ENCODE measurements at places on chromosomes 3 and 15. TPM values are rescaled to one million over a fixed set of nuclear protein-coding genes. Genes with fewer than 3 reads are reported as not detected.

- H3K36me3 ChIP-seq: no peaks in the 10 kb centered on the region
- no peaks in the 10 kb centered on the region for H3K27me3 ChIP-seq
- no peak for DNase-seq
- H3K4me1 ChIP-seq: no peaks in the 10 kb centered on the region
- no peak overlapping the region for H3K4me3 ChIP-seq
- H3K27ac ChIP-seq: no peak overlapping the region
Measured at GRCh38 chr3:29718661-29719065, 437.8 kb downstream of the RBMS3 start.

GRCh38 chr15:38257676-38258075 lies 5.0 kb downstream of the SPRED1 start:
- H3K4me3 ChIP-seq: no peak overlapping the region
- H3K27me3 ChIP-seq: no peaks in the 10 kb centered on the region
- no peak for DNase-seq
- no peak overlapping the region for H3K27ac ChIP-seq
- peaks cover 14% of the 10 kb centered on the region for H3K4me1 ChIP-seq
- no peaks in the 10 kb centered on the region for H3K36me3 ChIP-seq

- H3K4me1 ChIP-seq: peaks cover 76% of the 10 kb centered on the region
- no peaks in the 10 kb centered on the region for H3K27me3 ChIP-seq
- DNase-seq: no peak
- H3K4me3 ChIP-seq: no peak overlapping the region
Measured at GRCh38 chr3:16907243-16907642, 22.5 kb downstream of the PLCL2 start.

GRCh38 chr15:45612790-45613415 lies 21.9 kb upstream of the SQOR start:
- H3K27ac ChIP-seq: no peak overlapping the region
- H3K4me1 ChIP-seq: peaks cover 6% of the 10 kb centered on the region
- no peak overlapping the region for H3K4me3 ChIP-seq
- no peak for DNase-seq

DNA sequence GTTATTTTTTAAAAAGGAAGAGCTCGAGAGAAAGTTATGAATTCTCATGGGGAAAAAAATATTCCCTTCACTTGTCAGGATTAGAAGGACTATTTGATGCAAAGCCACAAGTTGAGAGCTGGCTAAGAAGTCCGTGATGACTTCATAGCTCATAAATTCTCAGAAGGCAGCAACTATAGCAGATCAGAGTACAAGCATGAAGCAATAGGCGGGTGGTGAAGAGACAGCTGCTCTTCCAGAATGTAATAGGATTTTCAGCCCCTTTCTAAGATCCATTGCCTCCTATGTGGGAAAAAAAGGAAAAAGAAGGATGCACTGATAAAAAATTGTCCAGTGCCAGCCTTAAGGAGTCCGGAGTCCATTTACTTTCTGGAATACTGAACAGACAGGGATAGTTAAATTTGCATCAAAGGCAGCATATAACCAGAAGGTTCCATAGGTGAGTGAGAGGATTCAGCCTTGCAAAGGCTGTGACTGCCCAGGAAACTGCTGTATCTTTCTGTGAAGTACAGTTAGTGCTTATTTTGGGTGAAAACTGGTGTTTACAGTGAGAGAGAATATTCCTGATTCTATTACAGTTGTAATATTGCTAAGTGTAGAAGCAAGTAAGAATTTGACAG lies 929.5 kb upstream of the ALCAM start:
- H3K27me3 ChIP-seq: no peaks in the 10 kb centered on the region
- H3K36me3 ChIP-seq: no peaks in the 10 kb centered on the region
- DNase-seq: no peak
- peaks cover 4% of the 10 kb centered on the region for H3K4me1 ChIP-seq
- no peak overlapping the region for H3K27ac ChIP-seq
- H3K4me3 ChIP-seq: no peak overlapping the region

GRCh38 chr15:76345880-76346668 lies 9.5 kb downstream of the ISL2 start:
- no peaks in the 10 kb centered on the region for H3K36me3 ChIP-seq
- peak overlapping the region; percentile 36 for H3K4me3 ChIP-seq
- peaks cover 50% of the 10 kb centered on the region for H3K27me3 ChIP-seq
- peak; percentile 69 for DNase-seq
- peaks cover 57% of the 10 kb centered on the region for H3K4me1 ChIP-seq

GRCh38 chr15:69664572-69665571 lies 212.3 kb downstream of the RPLP1 start:
- no peak for DNase-seq
- H3K27me3 ChIP-seq: peaks cover 8% of the 10 kb centered on the region
- no peak overlapping the region for H3K27ac ChIP-seq
- no peaks in the 10 kb centered on the region for H3K36me3 ChIP-seq
- no peak overlapping the region for H3K4me3 ChIP-seq

DNA sequence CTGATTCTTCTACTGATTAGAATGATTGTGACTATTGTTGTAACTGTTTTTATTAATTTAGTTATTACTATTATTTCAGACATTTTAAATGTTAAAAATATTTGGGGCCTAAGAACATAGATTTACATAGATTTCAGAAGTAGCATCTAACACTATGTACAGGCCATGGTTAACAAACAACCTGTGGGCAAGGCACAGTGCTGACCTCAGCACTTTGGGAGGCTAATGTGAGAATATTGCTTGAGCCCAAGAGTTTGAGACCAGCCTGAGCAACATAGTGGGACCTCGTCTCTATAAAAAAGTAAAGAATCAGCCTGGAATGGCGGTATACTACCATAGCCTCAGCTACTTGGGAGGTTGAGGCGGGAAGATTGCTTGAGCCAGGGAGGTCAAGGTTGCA lies 69.1 kb upstream of the CNTN4 start:
- no peak overlapping the region for H3K27ac ChIP-seq
- H3K36me3 ChIP-seq: no peaks in the 10 kb centered on the region
- H3K27me3 ChIP-seq: no peaks in the 10 kb centered on the region
- H3K4me1 ChIP-seq: no peaks in the 10 kb centered on the region
- H3K4me3 ChIP-seq: no peak overlapping the region

The GABRR3 gene
- not detected for total RNA-seq

The ZDHHC23 gene
- total RNA-seq: 72.6 TPM

The IGSF10 gene
- total RNA-seq: not detected

The HIGD2B gene
- 1.4 TPM for total RNA-seq

The EXOG gene
- total RNA-seq: 38.3 TPM

Data from B cell (primary cell).